Stimulated activated CD4-positive, alpha-beta T cell treated with anti-CD3 and anti-CD28 coated beads, Interleukin-12 subunit alpha, Interleukin-12 subunit beta, amount 100 ng/mL, for 24 hours (primary cell): ENCODE measurements at places on chromosomes 7 and 10.
A peak's percentile ranks its signal among the peaks of the same experiment; 100 is the strongest.

DNA sequence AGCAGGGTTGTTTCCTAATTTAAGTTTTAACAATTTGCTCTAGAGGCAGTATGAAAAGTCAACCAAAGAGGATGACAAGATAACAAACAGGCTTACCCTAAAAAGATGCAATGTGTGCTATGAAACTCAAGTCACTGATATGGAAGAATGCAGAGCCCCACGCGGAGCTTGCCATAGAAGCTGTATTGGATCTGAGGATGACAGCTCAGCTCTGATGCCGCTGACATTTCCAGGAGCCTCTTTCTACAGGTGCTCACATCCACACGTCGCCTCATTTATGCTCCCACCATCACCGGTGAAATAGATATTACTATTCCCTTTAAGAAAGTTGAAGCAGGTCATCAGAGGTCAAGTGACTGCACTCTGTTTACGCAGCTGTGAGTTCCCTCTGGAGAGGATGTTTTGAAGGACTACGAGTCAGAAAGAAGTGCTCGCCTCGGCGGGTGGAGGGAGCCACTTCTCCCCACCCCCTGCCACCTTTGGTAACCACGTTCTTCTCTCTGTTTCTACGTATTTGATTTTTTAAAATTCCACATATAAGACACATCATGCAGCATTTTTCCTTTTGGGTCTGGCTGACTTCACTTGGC lies 275.4 kb downstream of the GLRX3 start:
- no peak for DNase-seq

DNA sequence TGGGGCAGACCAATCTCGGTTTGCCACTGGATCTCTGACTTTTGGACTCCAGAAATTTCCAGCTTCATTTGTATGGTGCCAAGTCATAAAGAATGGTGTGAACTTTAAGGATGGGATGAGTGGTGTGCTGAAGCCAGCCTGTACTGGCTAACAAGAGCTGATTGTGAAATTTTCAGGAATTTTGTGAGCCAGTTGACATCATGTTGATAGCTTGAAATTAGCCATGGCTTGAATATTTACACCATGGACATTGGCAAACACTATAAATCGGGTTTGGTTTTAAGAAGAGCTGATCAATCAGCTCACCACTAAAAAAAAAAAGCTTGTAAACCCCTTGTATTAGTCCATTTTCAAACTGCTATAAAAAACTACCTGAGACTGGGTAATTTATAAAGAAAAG lies 14.1 kb upstream of the MYH16 start:
- DNase-seq: no peak

DNA sequence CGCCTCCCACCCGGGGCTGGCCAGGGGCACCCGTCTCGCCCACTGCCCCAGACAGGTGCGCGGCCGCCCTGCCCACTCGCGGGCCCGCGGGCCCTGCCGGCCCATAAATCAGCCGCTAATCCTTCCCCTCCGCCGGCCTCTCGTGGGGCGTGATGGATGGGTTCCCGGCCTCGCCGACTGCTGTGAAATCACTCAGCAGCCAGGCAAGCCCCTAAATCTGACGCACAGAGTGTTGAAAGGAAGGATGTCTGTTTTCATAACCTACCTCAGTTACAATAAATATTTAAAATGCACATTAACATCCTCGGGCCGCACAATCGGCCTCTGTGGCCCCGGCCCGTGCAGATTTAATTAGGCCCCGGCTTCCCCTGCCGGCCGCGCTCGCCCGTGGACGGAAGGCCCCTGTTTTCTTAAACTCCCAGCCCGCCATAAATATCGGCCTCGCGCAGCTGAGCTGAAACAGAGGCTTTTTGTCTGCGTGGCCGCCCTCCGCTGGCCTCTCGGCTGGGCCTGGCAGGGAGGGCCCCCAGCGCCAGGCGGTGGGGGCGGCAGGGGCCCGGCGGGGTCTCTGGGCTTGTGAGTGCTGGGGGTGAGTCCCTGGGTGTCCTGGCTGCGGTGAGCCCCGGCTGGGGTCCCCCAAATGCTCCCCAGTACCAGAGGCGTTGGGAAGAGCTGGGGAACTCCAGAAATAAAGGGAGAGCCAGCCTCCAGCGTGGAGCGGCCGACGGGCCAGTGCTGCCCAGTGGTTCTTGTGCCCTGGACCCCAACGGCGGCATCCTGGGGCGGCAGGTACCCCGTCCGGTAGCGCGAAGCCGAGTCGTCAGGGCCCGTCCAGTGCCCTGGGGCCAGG lies 90.7 kb downstream of the UNCX start:
- DNase-seq: no peak

DNA sequence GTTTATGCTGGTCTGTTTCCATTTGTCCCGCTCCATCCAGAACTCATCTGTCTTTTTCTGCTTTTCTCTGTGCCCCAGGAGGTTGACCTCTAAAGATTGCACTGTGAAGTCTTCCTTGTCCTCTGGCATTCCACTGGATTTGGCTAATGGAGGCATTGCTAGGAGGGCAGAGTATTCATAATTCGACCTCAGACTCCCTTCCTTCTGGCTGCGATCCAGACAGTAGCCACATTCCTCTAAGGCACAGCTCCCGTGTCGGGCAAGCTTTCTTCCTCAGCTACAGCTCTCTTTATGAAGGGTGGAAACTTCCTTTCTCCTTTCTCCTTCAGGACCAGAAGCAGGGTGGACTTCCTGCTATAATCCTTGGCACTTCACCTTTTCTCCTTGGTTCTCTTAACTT lies 175.9 kb downstream of the BAMBI start:
- DNase-seq: no peak

GRCh38 chr10:109173121-109173520 lies 750.2 kb downstream of the XPNPEP1 start:
- no peak for DNase-seq

DNA sequence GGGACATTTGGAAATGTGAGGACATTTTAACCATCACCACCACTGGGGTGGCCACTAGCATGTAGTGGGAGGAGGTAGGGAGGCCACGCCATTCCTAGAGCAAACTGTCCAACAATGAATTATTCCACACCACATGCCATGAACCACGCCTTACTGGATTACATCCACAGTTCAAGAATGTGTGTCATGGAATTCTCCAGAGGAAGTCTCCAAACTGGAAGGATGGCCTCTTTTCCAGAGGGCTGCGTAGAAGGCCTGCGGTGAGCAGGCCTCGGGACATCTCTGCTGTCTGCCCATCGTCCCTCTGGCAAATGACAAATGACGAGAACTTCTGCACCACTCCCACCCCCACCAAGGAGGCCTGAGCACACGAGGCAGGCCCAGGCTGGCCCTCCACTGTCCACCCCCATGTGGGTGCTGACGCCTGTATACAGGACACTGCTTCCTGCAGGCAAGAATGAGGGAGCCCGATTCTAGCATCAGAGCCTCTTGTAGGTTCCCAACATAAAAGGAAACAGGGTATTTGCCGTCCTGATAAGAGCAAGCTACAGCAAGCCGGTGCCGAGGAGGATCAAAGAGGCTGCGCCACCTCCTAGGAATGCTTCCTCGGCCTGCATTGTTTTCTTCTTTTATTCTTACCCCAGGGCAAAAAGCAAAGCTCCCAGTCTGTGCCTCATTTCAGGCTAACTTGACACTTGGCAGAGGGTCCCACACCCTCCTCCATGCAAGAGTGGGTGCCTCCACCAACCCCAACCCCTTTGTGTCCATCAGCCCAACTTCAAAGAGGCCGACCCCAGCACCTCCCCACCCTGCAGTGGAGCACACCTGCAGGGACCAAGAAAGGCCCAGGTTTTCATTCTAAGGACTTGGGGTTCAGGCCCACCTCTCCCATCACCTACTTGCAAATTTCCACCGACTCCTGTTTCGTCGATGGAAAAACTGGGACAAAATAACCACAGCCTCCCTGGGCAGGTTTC lies 23.9 kb downstream of the TNS3 start:
- no peak for DNase-seq

DNA sequence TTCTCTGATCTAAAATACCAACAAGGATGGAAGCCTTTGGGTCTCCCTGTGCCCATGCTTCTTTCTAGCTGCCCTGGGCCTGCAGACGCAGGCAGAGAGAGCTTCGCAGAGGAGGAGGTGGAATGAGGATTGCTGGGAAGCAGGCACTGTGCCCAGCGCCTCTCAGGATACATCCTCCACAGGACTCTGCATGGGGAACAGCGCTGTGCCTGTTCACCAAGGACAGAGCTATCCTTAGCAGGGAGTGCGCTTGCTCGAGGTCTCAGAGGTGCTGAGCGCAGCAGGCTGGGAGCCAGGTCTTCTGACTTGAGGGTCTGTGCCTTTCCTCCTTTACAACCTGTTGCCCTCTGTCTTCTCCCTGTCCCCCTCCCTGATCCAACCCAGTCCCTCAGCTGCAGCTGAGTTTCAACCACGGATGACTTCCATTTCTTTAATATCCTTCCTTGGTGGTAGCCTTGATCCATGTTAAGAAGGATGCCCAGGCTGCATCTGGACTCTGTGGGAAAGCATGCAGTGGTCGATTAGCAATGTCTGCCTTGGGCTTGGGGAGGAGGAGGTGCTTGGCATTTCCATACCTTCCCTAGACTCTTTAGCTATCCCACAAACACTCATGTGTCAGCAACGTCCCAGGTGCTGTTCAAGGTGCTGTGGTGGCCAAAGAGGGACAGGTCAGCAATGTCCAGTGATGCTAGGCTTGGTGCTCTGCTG lies 219.6 kb upstream of the GPR26 start:
- DNase-seq: no peak

DNA sequence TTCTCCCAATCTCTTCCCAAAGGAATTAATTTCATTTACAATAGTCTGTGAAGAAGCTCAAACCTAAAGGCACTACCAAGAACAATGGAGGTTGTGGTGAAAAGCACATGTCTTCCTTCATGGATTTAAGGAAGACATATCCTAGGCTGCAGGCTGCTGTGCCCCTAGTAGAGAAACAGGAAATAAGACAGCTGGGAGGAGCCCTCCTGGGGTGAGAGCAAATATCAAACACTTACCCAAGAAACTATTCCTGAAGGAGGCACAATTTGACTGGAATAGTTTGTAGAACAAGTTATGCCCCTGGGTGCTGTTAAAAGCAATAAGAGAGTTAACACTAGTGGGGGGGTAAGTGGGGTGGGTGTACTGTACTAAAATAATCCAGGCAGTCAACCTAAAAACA lies 30.1 kb downstream of the PDZD8 start:
- DNase-seq: no peak

- no peak for DNase-seq
These were observed 1.0 kb upstream of the AVPI1 start for GRCh38 chr10:97687785-97688781.

GRCh38 chr7:11236680-11237079 lies 263.0 kb downstream of the PHF14 start:
- DNase-seq: no peak

- DNase-seq: no peak
These were observed 12.2 kb upstream of the SLC35B4 start for GRCh38 chr7:134328900-134329299.

- peak; percentile 28 for DNase-seq
These were observed at the start of gene GPR158 for GRCh38 chr10:25174461-25175230. GPR158 (plus strand) TSS chr10:25175001; CDS start chr10:25175421, 420 bp downstream.

GRCh38 chr7:3153118-3153517 lies 109.5 kb upstream of the CARD11 start:
- no peak for DNase-seq

DNA sequence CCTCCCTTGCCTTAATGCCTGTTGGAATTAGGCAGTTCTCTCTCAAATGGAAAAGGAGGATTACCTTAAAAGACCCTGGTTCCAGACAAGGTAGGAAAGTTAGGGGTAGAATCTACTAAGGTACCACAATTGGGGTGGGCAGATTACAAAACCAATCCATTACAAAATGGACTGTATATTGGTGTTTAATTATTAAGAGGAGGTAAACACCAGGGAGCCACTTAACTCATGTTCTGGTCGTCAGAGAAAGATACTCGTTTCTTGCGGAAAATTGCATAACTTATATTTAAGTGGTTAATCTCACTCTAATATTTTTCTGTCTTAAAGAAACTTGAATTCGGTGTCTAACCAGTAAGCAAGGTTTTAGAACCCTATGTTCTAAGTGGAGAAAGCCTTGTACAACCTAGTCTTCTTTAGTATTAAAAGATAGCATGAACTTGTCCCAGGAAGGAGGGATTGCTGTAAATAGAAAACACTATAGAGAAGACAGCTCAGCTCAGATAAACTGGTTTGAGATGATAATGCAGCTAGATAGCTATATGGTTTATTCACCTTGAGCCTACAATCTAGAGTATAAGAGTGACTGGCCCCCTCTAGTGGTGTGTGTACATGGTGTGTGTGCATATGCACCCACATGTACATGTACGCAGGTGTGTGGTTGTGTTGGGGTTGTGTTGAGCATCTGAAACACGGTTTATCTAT lies 58.0 kb upstream of the STRIP2 start:
- peak; percentile 15 for DNase-seq

GRCh38 chr7:84256571-84256971 lies 62.0 kb upstream of the SEMA3A start:
- DNase-seq: no peak
